Stimulated activated CD4-positive, alpha-beta T cell treated with anti-CD3 and anti-CD28 coated beads, Interleukin-1b, Interleukin-23, amount 100 ng/mL, for 1 hour (primary cell): ENCODE measurements at places on chromosomes 2 and 18.

DNA sequence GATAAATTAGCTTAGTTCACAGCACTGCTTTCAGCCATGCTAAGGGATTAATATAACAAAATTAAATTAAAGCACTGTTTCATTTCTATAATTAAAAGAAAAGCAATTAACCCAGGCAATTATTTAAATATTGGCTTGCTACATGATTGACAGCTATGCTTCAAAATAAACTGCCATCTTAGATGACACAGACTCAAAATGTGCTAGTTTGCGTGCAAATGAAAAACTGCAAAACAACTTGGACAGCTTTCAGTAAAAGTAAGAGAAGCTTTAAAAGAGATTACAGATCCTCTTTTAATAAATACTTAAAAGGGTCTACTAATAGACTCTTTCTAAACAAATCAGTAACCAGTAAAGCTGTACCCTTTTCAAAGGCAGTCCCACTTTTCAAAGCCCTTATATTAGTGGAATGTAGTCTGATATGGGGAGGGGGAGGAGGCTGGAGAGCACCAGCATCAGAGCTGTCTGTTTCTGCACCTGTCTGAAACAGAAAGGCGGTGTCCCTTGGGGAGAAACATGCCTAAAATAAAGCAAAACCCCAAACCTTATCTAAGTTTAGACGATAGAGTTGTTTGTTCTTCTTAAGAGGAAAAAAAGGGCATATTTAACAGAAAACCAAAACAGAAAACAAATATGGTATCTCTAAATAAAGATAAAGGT, 20.8 kb downstream of the EIF2AK3 start:
- no peak for DNase-seq

DNA sequence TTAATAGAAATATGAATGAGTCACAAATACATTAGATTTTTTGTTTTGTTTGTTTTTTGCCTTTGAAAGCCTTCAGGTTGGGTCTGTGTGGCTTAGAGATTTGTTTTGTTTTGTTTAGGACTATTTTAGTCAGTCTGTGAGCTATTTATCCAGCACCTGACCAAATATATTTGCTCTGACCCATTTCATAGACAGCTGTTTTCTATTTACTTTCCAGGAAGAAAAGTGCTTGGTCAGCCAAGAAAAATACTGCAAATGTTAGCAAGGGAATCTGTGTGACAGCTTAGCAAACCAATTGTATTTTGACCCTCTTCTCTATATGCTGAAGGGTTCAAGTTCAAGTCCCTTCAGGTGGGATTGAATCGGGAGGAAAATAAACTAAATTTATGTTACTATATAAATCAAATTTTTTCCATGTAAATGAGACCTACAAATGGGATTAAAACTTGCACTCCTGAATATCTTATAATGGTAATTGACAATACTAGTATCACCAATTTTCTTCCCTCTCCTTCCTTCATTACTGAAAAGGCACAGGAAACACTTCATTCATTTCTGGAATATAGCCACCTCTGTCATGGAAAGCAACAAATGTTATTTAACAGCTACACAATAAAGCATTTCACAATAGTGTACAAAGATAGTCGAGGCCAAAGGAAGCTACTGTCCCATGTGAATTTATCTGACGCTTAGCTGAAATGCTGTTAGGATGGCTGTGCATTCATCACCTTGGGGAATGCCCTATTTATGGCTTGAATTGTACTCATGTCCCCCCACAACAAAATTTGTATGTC, 23.1 kb upstream of the KLF7 start:
- DNase-seq: no peak

DNA sequence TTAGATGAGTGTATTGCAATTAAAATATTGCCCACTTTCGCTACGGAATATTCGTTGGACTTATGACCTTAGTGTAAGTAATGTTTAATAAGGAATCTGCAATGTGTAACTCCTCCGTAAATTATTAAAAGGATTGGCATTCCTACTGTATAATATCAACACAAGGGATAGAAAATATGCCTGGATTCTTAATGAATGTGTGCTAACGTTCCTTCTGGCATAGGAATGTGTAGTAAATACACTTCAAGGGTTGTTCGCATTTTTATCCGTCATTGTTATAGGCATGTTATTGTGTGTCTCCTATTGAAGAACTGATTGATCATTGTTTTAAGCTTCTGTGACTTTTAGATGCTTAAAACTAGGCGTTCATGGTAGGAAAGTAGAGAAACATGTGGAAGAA, 134.5 kb downstream of the NEDD4L start:
- no peak for DNase-seq

GRCh38 chr2:128214866-128215460, 103.7 kb downstream of the HS6ST1 start:
- DNase-seq: no peak

GRCh38 chr2:85057226-85057962, 75.8 kb upstream of the TCF7L1 start:
- DNase-seq: no peak

DNA sequence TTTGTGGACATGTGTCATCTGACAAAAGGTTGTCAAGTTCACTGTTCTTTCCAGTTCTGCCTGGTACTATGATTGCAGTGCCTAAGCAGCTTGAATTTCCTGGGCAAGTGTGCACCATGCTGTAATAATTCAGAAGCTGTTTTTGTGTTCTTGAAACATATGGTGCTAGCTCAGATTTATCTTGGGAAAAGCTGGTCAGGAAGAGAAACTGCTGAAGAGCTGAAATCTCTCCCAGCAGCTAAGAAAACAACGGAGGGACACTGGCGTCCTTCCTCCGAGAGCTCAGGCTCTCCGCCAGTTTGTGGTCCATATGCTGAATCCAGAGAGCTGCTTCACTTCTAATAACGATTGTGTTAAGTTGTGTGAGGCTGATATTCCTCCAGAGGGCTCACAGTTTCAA, 642.0 kb downstream of the DPP10 start:
- DNase-seq: no peak

- no peak for DNase-seq
Observed at GRCh38 chr2:98806236-98806697, 75.3 kb upstream of the MGAT4A start.

DNA sequence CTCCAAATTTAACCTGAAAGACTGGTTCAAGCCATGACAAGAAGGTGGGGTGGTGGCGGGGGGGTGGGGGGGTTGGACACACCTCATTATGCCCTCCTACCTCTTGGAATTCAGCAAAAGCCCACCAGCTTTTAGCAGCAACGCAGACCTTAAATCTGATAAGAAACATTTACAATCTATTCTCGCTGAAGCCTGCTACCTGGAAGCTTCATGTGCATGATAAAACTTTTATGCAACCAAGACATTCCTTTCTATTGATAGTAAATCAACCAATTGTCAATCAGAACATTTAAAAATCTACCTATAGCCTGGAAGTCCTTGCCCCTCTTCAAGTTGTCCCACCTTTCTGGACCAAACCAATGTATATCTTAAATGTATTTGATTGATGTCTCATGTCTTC, 113.6 kb upstream of the FAM98A start:
- no peak for DNase-seq

DNA sequence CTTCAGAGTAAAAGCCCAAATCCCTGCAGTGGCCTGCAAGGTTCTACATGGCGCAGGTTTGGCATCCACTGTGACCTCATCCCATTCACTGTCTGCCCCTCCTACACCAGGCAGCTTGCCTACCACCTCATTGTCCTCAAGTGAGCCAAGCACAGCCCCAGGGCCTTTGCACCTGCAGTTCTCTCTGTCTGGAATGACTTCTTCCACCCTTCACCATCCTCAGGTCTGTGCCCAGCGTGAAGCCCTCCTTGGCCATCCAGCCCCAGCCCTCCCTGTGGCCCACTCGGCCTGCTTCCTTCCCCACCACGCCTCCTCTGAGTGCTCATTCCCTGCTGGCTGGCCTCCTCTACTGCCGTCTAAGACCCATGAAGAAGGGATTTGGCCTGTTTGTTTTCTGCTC, 32.6 kb upstream of the UBE2F start:
- no peak for DNase-seq

DNA sequence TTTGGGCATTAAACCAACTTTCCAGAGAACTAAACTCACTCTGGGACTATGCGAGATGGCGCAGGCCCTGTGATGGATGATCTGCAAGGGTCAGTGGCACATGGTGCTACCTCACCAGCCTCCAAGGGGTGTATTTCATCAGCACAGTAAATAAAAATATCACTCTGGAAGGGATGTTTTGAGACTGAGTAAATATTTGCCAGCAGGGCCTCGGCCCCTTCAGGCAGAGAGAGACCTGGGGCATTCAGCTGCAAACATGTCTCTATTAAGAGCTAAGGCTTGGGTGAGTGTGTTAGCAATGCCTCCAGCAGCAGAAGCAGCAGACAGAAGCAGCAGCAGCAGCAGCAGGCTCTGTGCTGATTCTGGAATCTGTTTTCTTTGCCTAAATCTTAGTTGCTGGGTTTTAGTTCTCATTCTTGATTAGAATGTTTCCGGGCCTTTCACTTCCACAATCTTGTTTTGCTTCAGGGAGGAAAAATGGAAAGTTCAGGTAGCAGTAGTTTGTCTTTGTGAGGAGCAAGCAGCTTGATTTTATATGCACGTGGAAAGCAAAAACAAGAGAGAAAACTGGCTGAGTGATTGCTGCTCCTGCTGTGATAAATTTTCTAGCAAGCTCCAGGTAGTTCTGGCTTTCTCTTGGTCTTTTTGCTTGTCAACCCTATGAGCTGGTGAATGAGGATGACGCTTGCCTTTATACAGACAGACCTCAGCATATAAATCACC, 18.6 kb downstream of the ADCYAP1 start:
- no peak for DNase-seq

DNA sequence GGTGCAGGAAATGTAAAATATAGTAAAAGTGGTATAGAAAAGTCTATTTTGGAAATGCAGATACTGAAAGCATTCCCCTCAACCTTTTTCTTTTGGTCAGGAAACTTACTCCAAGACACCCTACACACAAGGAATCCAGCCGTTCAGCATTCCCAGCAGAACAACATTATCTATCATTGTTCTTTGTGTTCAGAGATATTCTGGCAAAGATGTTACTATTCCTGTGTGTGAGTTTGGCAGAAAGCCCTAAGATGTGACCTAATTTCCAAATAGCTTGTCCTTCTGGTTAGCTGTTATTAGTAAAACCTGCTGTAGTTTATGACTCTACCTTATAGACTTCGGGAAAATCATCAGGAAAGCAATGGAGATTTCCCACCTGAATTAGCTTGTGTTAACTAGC, 78.1 kb upstream of the PELI1 start:
- no peak for DNase-seq

- DNase-seq: no peak
Observed at GRCh38 chr2:237345891-237346640, 67.9 kb downstream of the COL6A3 start.

DNA sequence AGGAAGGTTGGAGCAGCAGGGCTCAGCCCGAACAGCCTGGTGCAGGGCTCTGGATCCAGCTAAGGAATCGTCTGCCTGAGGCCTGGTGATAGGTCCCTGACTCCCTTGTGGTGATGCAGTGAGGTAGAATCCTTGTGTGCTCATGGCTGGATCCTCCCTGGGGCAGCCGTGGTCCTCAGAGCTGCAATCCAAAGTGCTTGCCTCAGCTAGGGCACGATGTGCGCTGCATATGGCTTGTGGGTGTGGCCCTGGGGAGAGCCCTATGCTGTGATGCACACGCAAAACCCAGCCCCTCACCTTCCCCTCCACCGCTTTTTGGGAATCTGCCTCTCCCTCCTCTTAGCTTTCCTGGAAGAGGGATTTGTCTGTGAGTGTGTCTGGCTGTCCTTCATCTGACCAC, 142.2 kb downstream of the DYSF start:
- no peak for DNase-seq

GRCh38 chr2:31004257-31004656, 134.0 kb downstream of the GALNT14 start:
- no peak for DNase-seq

- no peak for DNase-seq
Observed at GRCh38 chr2:168703926-168704325, 98.5 kb upstream of the NOSTRIN start.

DNA sequence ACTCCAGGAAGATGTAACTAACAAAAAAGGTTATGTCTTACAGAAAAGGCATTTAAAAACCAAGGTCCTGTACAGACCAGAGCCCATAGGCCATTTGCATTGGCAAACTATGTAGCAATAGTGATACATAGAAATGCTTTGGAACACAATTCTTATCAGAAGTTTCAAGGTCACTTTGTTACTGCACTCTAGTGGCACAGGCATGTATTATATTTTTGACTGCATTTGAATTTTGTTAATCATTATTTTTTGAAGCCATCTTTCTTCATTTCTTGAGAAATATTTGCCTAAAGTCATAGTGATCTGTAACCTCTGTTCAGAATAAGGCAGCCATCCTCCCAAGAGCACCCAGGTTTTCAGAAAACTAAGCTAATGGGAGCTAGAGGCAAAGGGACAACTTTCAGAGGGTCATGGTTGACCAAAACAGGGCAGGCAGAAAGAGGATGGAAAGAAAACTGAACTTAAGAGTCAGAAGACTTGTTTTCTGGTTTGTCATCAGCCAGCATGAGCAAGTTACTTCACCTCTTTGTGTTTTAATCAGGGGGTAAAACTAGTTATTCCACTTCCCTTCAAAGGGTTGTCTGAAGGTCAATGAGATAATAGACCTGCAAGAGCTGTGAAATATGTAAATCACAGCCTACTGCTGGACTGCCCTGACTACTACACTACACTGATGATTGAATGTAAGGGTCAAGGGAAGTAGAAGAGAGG, 41.5 kb downstream of the SLC38A11 start:
- DNase-seq: no peak

DNA sequence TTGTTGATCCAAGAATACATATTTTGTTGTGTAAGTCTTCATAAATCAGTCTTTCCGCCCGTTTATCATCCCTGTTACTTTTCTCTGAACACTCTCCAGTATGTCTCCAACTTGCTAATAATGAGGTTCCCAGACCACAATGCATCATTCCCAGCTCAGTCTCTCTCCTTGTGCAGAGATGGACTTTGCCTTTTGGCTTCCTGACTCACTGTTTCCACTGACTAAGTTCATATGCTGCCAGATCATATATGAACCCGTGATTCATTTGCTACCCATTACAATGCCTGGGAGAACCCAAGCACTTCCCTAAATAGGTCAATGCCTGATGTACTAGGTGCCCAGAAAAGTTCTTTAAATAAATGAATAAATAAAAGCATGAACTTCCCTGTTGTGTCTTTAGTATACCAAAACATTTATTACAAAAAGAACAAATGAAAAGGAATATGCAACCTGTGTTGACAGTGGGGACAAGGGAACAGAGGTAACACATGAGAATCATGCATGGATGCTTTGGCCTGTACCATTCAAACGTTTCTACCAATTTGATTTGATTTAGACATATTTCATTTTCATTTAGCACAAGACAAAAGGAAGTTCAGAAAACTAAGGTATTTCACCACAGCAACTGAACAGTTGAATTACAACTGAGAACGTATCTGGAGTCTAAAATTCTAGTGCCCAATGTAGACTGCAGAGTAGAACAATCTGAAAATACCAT, 215.4 kb upstream of the HNRNPA3 start:
- no peak for DNase-seq

- no peak for DNase-seq
Observed at GRCh38 chr2:155125585-155126230, 427.2 kb downstream of the KCNJ3 start.
